Left cardiac atrium (tissue), 4 donors: ENCODE measurements at places on chromosomes 7 and 10.

DNA sequence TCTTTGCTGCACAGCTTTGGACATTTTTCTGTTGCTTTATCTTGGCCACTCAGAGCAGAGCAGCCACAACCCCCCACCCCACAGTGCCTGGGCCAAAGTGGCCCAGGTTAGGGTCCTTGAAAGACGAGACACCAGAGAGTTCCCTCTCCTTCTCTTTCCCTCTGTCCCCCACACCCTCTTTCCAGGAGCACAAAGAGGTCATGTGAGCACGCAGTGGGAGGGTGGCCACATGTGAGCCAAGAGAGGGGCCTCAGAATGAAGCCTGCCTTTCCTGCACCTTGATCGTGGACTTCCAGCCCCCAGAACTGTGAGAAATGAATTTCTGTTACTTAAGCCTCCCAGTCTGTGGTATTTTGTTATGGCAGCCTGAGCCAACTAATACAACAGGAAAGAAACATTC is 14.6 kb upstream of the MSMB start:
- no peak for DNase-seq

- no peak for DNase-seq
These were observed 79.3 kb upstream of the ST8SIA6 start for GRCh38 chr10:17533731-17534130.

DNA sequence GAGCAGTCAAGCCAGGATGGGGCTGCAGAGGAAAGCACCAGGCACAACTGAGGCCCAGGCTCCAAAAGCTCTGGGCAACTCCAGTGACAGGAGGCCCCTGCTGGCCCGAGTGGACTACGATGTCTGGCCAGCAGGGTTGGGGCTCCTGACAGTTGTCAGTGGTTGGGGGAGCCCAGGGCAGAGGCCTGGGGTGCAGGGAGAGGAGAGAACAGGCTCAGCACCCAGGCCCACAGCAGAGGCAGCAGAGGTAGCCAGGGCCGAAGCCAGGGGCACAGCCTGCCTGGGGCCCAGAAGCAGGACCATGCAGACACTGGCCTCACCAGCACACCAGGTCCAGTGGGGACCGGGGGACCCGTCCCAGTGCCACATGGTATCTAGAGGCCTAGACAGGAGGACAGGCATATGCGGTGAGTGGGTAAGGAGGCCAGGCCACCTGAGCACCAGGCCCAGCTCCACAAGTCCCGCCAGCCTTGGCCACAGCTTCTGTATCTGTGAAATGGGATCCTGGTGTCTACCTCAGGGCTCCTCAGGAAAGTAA is 46.0 kb upstream of the LRRC18 start:
- DNase-seq, result no peak

- no peak for DNase-seq
These were observed 102.1 kb upstream of the ANLN start for GRCh38 chr7:36287371-36288241.

- no peak for DNase-seq
These were observed 118.3 kb downstream of the ARID5B start for GRCh38 chr10:62019685-62020359.
